ENCODE measurements at places on chromosomes 3 and 15.

DNA sequence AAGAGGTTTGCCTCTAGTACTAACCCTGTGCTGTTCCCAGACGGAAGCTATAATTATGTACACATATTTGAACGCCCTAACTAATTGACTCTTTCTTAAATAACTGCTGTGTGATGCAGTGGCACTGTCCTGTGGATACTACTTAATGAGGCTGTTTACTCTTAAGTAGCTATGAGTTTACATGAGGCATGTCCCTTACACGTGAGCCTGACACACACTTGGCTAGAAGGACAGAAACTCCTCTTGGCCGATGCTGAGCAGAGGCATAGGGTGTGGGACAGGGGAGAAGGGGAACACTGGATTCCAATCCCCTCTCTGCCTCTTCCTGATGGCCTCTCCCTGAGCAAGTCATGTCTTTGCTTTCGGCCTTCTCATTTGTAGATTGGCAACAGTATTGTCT is 21.9 kb downstream of the EHD4 start:
- no peak for DNase-seq

GRCh38 chr15:48330105-48330785 is 984 bp upstream of the DUT start:
- DNase-seq: no peak

DNA sequence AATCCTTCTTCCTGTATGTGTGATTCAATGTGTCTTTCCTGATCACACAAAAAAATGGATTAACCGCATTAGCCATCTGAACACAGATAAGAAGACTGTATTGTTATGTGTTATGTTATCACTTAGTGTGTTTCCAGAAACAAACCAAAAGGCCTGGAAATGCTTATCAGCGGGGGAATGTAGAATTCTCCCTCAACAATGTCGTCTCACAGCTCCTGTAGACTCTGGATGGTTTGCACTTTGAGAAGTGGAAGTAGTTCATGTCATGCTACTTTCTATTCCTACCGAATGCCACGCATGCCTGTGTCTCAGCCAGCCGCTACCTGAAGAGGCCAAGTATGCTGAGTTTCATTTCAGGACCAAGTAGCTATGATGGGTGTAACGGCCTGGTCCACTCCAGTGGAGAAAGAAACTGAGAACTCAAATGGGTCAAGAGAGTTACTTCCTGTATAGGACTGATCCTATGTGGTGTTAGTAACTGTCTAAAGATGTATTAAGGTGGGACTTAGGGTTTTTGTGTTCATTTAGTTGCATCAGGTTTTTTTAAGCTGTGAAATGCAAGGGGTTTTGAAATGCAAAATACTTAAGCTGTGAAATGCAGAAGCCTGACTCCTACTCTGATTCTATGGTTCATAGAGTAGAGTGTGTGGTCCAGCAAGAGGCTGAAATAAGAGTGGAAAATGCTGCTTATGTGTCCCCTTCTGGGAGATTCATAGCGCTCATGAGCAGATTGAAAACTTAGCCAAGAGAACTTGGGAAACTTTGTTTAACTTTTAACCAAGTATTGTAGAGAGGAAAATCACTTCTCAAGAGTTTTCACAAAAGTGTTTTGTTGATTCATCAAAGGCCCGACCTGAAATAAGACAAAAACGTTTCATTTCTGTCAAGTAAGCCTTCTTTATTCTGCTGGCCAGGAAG is 118.5 kb upstream of the LMOD3 start:
- DNase-seq: no peak

GRCh38 chr3:48897460-48898376 is 964 bp downstream of the SLC25A20 start:
- DNase-seq: no peak

GRCh38 chr3:49411535-49411967 is 225 bp downstream of the RHOA start:
- no peak for DNase-seq

DNA sequence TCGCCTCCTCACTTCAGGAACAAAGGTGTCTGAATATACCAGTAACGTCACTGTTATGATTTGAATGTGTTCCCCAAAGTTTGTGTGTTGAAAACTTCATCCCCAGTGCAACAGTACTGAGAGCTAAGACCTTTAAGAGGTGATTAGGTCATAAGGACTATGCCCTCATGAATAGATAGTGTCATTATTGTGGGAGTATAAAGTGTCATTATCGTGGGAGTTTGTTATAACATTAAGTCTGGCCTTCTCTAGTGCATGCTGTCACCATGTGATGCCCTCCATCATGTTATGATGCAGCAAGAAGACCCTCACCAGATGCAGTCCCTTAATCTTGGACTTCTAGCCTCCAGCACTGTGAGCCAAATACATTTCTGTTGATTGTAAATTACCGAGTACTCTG is 53.7 kb upstream of the TLE3 start:
- no peak for DNase-seq

- no peak for DNase-seq
Measured at GRCh38 chr3:142844339-142844977, 44.4 kb downstream of the PCOLCE2 start.

DNA sequence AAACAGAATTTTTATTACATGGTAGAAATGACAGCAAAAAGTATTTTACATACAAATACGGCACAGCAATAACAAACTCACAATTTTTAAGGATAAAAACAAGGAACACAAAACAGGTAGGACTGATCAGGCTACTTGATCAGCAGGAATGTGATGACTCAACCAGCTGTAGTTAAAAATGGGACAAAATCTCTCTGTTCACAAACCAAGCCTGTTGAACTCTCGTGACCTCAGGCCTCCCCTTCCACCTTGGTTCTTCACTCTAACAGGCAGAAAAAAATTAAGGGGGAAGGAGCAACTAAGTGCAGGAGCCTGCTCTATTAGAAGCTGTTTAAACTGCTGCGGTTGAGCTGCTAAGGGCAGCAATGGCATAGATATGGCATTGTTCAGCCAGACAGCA is 18.7 kb downstream of the FBXL22 start:
- no peak for DNase-seq

DNA sequence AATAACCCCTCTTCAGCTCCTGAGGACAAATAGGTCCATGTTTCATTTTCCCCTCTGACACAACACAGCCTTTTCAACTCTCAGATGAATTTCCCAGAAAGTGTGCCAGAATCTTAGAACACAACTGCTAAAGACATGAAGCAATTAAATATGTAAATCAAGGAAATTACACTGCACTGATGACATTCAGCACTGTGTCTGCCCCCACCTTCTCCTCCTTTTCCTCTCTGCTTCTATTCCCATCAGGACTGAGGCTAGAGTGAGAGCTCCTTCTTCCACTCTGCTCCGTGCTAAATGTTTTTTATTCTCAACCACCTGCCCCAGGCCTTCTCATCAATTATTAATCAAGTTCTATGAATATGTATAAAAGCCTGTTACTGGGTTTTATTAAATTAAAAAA is 596.1 kb downstream of the TUSC7 start:
- no peak for DNase-seq

- no peak for DNase-seq
Measured at GRCh38 chr3:159339131-159339530, 537.3 kb downstream of the MFSD1 start.

DNA sequence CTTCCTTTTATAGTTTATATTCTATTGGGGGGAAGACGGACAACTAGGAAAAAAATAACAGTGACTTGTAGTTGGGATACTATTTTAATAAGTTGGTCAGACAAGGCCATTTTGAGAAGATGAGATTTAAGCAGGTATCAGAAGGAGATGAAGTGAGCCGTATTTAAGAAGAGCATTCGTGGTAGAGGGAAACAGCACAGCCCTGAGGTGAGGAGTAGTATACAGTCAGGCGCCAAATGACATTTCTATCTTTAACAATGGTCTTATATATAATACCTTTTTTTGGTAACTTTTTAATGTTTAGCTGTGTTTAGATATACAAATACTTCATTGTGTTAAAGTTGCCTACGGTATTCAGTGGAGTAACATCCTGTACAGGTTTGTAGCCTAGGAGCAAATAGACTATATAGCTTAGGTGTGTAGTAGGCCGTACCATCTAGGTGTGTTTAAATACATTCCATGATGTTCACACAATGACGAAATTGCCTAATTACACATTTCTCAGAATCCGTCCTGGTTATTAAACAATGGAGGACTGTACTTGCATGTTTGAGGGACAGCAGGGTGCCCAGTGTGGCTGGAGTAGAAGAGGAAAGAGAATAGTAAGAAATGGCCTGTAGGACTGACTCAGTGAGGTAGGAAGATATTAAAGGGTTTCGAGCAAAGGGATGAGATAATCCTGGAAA is 1.6 kb downstream of the NKTR start:
- no peak for DNase-seq

- DNase-seq: no peak
Measured at GRCh38 chr15:80605591-80606150, 89.4 kb upstream of the ABHD17C start.

- DNase-seq: no peak
Measured at GRCh38 chr15:45393851-45394250, 15.5 kb upstream of the GATM start.

GRCh38 chr3:19994796-19995195 is 17.3 kb downstream of the PP2D1 start:
- no peak for DNase-seq

DNA sequence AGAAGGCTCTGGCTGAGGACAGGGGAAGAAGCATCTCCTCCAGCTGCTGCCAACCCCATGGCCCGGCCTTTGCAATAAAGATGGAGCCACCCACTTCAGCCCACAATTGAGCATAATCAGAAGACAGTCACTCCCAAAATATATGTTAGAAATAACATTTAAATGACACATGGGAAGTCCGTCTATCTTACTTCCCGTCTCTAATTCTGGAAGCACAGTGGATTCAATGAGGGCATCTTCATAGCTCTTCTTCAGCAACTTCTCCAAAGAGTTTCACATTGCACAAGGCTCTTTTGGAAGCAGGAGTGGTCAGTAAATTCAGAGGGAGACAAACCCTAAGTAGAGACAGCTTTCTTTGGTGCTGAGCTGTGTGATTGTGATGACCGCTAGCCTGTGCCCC is 67.0 kb upstream of the SEC61A1 start:
- no peak for DNase-seq

- peak; percentile 20 for DNase-seq
Measured at GRCh38 chr3:9214599-9214998, 34.8 kb downstream of the SRGAP3 start.

DNA sequence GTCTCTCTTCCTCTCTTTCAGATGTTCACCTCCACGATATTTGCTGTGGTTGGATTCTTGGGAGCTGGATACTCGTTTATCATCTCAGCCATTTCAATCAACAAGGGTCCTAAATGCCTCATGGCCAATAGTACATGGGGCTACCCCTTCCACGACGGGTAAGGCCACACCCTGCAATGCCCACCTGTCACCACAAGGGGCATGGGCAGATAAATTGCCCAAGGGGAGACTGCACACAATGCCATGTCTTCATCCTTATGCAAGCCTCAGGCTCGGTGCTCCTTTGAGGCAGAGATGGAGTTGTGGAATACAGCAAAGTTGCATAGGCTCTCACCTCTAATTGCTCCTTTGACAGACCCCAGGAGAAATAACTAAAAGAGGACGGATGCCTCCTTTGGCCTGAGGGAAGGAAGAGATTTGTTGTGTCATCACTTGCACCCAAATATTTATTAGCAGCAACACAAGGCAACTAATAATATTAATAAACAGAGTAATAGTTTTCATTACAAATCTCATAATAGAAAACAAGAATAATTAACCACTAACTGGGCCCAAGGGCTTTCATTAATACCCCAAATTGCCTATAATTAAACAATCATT is 13.2 kb downstream of the TM4SF4 start:
- no peak for DNase-seq

- no peak for DNase-seq
Measured at GRCh38 chr3:113128386-113129015, 82.9 kb upstream of the BOC start.

GRCh38 chr15:95970326-95970725 is 360.2 kb upstream of the NR2F2 start:
- DNase-seq: no peak

DNA sequence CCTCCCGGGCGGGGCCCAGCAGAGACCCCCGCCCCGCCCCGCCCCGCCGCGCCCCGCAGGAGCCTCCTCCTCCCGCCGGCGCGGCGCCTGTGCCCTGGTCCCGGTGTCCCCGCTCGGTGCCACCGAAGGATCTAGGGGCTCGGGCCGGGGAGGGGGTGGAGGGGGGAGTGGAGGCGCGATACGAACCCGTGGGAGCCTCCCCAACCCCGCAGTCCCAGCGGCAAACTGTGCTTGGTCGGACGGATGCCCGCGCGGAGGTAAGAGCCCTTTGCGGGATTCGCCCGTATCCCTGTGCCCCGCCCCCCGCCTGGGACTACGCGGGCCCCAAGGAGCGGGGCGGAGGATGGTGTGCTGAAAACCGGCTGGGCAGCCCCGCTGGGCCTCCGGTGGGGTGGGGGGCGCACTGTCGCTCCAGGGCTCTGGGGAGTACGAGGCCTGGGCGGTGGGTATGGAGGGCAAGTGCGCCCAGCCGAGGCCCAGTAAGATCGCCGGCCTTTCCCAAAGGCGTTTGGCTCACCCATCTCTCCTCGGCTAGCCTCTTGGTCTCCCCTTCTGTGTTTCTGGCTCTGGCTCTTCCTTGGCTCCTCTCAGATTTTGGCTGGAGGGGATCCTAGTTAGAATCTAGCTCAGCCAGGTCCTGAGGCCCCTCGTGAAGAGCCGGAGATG is 65.6 kb upstream of the POLG start:
- no peak for DNase-seq

GRCh38 chr3:31189971-31190370 is 295.5 kb upstream of the GADL1 start:
- DNase-seq: no peak

DNA sequence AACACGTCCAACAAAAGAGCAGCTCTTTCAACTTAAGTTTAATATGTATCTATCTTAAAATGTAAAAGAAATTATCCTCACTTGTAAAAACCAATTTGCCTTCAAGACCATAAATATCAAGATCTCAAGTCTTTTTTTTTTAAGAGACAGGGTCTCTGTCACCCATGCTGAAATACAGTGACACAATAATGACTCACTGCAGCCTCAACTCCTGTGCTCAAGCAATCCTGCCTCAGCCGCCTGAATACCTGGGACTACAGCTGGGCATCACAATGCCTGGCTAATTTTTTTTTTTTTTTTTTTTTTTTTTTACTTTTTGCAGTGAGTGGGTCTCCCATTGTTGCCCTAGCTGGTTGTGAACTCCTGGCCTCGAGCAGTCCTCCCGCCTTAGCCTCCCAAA is 26.0 kb downstream of the ACAP2 start:
- no peak for DNase-seq

- DNase-seq: no peak
Measured at GRCh38 chr3:108099244-108099643, 8.4 kb upstream of the CD47 start.

GRCh38 chr3:172266103-172266502 is 182.2 kb downstream of the GHSR start:
- no peak for DNase-seq
